Kidney (tissue), 22 donors: ENCODE measurements at places on chromosomes 2 and 18.

- DNase-seq, result peak; percentile 27
Observed at GRCh38 chr2:240925568-240926515, 19.7 kb downstream of the CROCC2 start.

GRCh38 chr2:171835386-171835785 lies 58.7 kb downstream of the SLC25A12 start:
- DNase-seq, result no peak

DNA sequence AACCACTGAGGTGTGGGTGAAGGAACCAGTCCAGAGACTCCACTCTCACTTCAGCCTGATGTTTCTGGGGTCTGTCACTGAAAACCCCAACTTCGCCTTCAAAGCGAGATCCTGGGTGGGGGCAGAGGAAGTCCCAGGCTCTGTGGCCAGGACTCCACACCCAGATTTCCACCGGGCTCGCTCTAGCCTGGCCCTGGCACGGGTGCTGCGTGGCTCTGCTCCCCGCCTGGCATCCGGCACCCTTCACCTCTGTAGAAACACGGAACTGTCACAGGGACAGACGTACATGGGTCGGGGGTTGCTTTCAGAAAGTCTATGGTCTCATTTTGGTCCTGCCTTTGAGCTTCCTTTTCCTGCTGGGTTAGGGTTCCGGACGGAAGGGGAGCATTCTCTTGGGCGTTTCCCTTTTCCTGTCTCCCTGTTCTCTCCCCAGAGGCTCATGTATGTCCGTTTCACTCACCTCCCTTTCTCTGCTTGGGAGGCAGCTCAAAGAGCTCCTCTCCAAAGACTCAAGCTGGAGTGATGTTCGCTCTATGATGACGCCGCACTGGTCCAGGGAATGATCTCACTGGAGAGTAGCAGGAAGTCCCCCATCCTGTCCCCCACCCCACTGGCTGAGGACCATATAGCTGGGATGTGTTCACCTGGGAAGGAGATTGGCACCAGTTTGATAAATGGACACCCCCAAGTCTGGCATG lies 41.5 kb downstream of the ODC1 start:
- DNase-seq, result no peak

- peak; percentile 80 for DNase-seq
Observed at GRCh38 chr2:106192752-106193689, 1.1 kb downstream of the UXS1 start.

DNA sequence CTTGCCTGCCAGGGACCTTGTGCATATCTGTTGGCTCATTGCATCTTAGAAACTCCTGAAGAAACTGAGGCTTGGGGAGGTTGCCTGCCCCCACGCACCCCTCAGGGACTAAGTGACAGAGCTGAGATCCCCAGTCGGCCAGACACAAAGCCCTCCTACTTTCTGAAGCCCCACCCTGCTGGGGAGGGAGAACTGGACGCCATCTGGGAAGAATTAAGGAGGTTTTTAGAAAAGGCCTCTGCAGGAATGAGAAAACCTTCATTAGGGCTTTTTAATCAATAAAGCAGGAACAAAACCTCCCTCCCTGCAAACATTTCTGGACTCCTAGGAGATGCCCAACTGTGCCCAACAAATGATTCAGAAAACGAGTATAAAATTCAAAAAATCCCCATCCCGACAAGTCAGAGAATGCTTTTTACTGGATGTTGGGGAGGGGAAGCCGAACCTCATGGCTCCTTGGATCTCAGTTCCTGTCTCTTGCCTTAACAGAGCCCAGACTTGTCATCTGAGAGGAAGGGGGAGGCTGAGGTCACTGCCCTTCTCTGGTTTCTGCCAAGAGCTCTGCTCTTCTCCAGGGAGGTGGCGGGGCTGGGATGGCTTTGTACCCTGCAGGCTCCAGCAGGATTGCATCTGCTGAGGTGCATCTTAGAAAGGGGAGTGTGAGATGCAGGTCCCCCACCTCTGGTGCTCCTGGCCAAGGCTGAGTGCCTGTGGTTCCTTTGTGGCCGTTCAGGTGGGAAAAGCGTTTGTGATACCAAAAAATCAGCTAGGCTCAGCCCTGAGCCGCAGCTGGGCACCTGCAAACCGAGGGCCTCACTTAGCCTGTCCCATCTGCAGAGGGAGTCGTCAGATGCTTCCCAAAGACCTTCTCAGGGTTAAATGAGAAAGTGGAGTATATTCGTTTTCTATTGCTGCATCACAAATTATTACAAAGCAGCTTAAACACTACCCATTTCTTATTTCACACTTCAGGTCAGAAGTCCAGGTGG lies 142.4 kb downstream of the ZFP36L2 start:
- peak; percentile 95 for DNase-seq

- no peak for DNase-seq
Observed at GRCh38 chr2:222769941-222770340, 90.9 kb upstream of the ACSL3 start.

DNA sequence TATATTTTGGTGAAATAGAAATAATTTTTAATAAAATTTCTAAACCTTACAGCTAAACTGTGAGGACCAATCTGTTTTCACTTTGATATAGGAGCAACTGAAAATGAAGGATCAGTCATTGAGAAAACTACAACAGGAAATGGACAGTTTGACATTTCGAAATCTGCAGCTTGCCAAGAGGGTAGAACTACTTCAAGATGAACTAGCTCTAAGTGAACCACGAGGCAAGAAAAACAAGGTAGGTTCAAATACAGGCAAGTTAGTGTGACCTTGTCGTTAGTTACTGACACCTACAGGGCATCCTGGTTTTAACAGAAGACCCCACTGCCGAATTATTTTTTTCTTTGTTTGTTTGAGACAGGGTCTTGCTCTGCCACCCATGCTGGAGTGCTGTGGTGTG lies 75.5 kb upstream of the STON1 start:
- DNase-seq, result no peak
